CD4-positive, alpha-beta T cell treated with Interleukin-4 for 1 hour (primary cell): ENCODE measurements at places on chromosomes 3 and 15.

GRCh38 chr3:115660646-115661337 is 37.5 kb downstream of the GAP43 start:
- DNase-seq: no peak

GRCh38 chr15:89735773-89736172 is 15.3 kb downstream of the MESP1 start:
- no peak for DNase-seq

DNA sequence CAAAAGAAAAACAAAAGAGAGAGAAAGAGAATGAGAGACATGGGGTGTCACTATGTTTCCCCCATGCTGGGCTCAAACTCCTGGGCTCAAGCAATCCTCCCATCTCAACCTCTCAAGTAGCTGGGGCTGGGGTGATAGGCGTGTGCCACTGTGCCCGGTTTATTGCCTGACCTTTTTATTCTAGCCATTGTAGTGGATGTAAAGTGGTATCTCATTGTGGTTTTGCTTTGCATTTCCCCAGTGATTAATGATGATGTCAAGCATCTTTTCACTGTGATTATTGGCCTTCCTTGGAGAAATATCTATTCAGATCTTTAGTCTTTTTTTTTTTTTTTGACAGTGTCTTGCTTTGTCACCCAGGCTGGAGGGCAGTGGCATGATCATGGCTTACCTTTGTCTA is 37.7 kb upstream of the GK5 start:
- DNase-seq: no peak

GRCh38 chr3:19427422-19428149 is 279.3 kb downstream of the KCNH8 start:
- DNase-seq: no peak

- no peak for DNase-seq
Observed at GRCh38 chr15:60396560-60396957, 1.2 kb downstream of the ANXA2 start.
